Mesenchymal stem cell (in vitro differentiated cells and primary cell): ENCODE measurements at places on chromosomes 6 and 20.
A peak's percentile ranks its signal among the peaks of the same experiment; 100 is the strongest.

- peak; percentile 19 for DNase-seq
Observed at GRCh38 chr20:7540923-7541322, 399.3 kb downstream of the HAO1 start.

- no peak for DNase-seq
Observed at GRCh38 chr6:24936641-24937317, 1.0 kb upstream of the RIPOR2 start.

GRCh38 chr6:28160233-28160632 lies 18.6 kb downstream of the ZKSCAN8 start:
- no peak for DNase-seq

DNA sequence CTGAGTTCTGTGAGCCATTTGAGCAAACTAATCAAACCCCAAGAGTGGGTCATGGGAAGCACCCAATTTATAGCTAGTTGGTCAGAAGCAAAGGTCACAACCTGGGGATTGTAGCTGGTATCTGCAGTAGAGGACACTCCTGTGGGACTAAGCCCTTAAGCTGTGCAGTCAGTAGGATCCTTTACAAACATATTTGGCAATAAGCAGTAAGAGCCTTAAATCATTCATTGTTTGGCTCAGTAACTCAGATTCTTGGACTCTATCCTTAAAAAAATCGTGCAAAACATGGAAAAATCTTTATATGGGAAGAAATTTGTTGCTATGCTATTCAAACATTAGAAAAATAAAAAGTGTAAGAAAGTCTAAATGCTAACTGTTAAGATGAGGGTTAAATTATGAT lies 29.9 kb downstream of the FRK start:
- no peak for DNase-seq

DNA sequence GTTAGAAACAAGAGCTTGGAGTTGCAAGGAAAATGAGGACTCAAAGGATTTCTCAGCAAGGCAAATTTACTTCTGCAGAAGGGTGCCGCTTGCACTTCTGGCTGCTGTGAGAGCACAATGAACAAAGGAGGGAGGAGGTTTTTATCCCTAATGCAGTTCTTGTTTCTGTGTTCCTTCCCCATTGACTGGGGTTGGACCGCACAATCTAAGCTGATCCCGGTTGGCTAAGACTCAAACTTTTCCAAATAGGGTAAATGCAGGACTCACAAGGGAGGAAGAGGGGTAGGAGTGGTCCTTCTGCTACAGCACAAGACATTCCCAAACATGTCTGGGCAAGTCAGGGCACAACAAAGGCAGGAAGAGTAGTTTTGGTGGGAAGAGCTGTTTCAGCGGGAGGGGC lies 249.6 kb upstream of the MOCS1 start:
- DNase-seq, result no peak

- no peak for DNase-seq
Observed at GRCh38 chr6:113631666-113632065, 225.5 kb upstream of the MARCKS start.

DNA sequence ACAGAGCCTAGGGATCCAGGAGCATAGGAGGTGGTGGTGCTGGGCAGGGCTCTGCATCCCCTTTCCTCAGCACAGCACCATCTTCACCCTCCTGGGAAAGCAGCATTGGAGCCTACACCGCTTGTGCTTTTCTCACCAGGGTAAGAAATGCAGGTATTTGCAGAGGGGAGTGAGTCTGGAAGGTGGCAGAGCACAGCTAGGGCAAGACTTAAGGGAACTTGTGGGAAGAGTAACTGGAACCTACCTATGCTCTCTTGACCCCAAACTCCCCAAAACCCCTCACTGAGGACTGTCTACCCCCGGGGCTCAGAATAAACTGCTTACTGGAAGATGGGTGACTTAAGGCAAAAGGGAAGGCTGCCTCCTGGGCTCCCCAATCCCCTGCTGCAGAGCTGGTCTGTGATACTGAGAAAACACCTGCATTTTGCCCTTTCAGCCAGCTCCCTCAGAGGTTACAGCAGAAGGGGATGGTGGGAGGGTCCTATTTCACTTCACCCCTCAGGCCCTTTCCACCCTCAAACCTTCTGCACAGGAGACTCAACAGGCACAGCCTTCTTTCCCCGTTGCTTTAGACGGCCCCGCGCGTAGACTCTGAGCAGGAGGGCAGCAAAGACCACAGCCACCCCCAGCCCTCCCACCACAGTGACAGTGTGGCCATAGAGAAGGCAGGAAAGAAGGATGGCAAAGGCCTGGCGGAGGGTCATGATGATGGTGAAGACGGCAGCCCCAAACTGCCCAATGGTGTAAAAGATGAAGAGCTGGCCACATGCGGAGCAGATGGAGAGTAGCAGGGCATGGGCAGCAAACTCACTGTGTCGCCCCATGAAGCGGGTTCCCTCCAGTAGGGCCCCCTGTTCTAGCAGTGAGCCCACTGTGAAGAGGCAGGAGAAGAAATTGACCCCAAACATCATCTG lies 2.9 kb downstream of the SLC35B2 start:
- no peak for DNase-seq

- DNase-seq, result no peak
Observed at GRCh38 chr20:34403063-34403827, 40.2 kb downstream of the ITCH start.

DNA sequence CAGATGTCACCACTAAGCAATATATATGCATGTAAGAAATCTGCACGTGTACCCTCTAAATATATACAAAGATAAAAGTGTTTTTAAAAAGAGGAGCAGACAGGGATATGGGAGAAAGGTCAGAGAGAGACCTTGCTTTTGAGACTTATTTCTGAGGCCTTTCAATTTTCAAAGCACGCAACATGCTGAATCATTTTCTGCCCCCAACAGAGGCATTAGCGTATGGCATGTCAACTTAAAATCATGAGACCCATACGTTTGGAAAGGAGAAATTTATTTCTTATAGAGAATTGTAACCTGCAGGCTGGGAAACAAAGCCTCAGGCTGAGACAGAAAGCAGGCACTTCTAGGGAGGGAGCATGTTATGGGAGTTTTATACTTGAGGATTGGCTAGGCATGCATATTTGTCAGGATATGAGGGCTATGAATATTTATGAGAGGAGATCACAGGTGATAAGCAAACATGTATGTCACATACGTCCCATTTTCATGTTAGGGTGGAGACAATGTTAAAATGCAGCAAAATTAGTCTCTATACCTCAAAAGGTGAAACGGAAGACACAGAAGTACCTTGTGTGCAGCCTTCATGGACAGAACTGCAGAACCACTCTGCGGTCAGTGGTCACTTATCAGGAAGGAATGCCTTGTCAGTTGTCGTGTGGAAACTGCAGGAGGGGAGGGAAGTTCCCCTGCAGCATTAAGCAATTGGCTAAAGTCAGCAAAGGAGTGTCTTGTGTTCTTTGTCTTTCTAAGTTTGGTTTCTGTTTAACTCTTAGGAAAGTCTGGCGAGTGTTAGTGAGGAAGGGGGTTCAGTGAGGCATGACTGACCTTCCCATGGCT lies 6.3 kb upstream of the GABRR2 start:
- DNase-seq, result peak; percentile 90

GRCh38 chr6:32462609-32463008 lies 22.9 kb downstream of the HLA-DRA start:
- no peak for DNase-seq

GRCh38 chr6:49430866-49431265 lies 32.2 kb downstream of the MMUT start:
- DNase-seq, result no peak

DNA sequence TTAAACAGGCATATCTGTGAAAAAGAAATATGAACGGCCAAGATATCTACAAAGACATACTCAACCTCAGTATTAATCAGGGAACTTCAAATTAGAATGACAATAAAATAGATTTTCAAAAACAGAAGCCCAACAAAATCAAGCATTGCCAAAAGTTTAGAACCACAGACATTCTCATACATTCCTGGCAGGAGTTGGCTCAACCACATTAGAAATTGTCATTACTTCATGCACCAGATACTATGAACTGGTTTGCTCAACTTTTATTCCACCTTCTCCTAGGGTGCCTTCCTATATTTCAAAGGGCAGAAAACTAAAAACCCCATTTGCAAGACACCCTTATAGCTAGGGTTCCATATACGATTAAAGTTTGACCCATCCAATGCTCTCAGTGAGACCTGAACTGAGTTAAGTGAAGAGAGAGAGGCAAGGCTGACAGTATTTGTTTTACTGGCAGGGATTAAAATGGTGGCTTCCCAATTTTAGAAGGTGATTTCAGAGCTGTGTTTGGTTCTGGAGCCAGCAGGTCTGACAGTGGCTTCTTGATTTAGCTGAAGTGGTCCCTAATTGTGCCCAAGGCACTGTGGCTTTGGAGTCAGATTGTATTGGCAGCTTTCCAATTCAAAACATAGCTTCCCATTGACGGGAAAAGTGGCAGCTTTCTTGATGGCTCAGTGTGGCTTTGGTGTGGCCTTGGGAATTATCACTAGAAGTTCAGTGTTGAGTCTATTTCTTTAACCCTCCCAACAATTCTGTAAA lies 77.1 kb upstream of the CDYL start:
- DNase-seq, result no peak

DNA sequence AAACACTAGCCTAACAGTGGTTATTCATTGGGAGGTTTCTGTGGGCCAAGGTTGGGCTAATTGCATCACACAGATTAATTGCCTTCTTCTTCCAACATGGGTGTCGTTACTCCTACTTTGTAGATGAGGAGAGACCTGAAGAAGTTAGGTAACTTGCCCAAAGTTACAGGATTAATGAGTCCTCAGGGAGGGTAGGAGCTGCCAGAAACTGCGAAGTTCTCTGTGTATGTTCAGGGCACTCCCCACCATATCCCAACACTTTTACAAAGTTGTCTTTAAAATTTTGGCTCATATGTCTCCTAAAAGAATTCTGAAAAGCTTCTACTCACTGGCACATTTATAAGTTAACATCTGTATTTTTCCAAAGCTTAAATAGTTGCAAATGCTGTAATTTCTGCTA lies 323.5 kb upstream of the HSF2 start:
- DNase-seq, result no peak

GRCh38 chr6:96704713-96705112 lies 132.6 kb downstream of the GPR63 start:
- DNase-seq, result no peak

GRCh38 chr6:119267126-119267905 lies 82.2 kb downstream of the MAN1A1 start:
- no peak for DNase-seq

DNA sequence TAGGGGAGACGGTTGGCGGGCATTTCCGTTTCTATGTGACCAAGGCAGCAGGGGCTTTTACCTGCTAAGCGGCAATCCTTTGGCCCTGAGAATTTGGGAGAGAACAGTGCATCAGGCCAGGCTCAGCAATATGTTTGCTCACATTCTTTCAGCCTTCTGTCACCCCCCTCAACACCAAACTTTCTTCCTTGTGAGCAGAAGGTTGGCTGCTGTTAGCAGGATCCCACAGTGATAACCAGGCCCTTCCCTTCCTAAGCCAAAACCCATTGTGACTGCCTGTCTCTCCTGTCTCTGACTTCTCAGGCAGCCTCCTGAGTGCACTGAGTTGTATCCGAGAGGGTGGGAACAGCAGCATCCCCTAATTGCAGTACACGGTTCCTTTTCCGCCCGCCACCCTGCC lies 43.7 kb downstream of the STK35 start:
- DNase-seq, result no peak

DNA sequence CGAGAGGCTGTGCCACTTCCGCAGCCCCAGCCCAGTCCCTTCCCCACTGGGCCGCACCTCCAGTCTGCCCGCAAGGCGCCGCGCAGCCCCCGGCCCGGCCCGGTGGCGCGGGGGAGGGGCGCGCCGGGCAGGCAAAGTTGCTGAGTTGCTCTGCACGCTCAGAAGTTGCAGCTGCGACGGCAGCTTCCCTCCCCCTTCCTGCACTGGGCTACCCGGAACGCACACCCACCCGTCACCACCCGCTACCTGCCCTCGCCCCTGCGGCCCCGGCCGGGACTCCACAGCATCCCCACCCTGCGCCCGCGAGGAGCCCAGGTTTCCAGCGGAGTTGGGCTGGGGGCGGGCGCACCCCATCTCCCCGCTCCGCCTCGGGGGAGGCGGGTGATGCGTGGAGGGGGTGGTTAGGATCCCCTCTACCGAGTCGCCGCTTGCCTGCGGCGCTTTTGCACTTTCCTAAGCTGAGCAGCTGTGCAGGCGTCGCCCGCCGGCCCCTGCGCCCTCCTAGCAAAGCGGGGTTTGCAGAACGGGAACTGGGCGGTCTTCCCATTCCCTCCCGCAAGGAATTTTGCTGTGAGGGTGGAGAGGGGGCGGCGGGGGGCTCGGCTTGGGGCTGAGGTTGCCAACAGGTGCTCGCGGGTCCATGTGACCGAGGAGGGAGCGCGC lies 55.9 kb upstream of the RREB1 start:
- DNase-seq, result peak; percentile 57

DNA sequence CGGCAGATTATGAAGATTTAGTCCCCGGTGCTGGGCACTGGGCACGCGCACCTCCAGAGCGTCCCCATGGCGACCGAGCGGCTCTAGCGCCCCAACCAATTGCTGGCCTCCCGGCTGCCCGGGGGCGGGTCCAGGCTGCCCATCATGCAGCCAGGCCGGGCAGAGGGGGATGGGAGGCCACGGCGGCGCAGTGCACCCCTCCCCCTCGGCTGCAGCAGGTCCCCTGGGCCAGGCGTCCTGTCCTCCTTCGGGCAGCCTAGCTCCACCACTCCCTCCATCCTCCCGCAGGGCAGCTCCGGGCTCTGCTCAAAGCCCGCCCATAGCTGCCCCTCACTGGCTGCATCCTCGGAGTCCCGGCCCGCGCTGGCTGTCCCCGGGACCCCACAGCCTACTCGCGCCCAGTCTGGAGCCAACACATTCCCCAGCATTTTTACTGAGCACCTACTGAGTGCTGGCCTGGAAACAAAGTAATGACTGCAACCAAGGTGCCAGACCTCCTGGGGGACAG lies 99.4 kb downstream of the ASXL1 start:
- peak; percentile 84 for DNase-seq

GRCh38 chr6:114064862-114065261 lies 93.9 kb upstream of the HDAC2 start:
- no peak for DNase-seq

DNA sequence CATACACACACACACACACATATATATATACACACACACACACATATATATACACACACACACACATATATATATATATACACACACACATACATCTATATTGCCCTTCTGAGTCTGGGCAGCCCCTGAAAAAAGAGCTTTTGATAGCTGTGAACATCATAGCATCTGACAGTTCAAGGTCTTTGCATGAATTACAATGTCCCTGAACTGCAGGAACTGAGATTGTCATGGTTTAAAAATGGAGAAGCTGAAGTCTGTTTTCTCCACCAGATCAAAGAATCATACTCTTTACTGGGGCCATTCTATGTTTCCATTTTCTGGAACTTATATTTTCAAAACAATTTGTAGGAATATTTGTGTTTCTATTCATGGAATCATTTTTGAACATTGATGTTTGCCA lies 189.8 kb downstream of the ZDHHC14 start:
- DNase-seq, result no peak

GRCh38 chr20:10034717-10035571 lies at the start of gene ANKEF1:
ANKEF1 (plus strand) TSS chr20:10034987; CDS start chr20:10038302, 3,315 bp downstream.
- DNase-seq, result peak; percentile 52

GRCh38 chr6:132252113-132252512 lies 149.2 kb downstream of the MOXD1 start:
- DNase-seq, result no peak

DNA sequence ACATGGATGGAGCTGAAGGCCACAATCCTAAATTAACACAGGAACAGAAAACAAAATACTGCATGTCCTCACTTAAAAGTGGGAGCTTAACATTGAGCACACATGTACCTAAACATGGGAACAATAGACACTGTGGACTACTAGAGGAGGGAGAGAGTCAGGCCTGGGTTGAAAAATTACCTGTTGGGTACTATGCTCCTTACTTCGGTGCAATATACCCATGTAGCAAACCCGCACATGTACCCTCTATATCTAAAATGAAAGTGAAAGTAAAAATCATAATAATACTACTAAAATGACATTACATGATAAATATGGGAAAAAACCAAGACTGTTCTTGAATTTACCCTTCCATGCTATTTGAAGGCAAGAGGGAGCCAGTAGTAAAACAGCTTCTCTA lies 1273.8 kb upstream of the ADGRB3 start:
- no peak for DNase-seq
